Stimulated activated CD4-positive, alpha-beta T cell treated with anti-CD3 and anti-CD28 coated beads, Interleukin-4, amount 100 ng/mL, for 48 hours (primary cell): ENCODE measurements at places on chromosomes 5 and 9.

GRCh38 chr5:69074664-69075521, 18.9 kb upstream of the SLC30A5 start:
- no peak for DNase-seq

DNA sequence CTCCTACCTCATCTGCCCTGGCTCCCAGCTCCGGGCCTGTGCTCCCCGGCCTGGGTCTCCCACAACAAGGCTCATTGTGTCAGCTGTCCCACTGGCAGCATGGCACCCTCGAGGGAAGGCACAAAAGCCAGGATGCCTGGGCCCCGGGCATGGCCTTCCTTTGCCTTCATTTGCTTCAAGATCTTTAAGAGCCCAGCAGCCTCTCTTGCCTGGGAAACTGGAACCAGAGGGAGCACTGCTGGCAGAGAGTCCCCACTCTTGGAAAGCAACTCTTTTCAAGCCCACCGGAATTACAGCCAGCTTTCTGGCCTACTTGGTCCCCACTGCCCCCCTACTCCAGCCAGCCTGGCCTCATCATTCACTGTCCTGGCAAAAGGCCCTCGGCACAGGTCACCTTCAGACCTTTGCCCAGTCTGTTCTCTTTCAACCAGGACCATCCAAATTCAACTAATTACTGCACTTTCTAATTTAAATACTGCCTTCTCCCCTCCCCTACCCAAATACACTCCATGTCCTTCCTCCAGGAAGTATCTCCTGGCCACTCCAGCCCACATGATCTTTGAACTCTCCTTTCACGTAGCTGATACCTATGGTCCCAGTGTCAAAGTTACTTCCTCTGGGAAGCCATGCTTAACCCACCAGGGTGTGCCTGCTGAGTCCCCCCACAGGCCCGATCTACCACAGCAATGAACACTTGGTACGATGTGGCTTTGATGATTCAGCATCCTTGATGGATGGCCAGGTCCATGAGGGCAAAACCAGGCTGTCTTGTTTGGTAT, 8.9 kb downstream of the ZER1 start:
- no peak for DNase-seq

GRCh38 chr5:141855265-141856036, 22.8 kb downstream of the PCDH1 start:
- DNase-seq: no peak

DNA sequence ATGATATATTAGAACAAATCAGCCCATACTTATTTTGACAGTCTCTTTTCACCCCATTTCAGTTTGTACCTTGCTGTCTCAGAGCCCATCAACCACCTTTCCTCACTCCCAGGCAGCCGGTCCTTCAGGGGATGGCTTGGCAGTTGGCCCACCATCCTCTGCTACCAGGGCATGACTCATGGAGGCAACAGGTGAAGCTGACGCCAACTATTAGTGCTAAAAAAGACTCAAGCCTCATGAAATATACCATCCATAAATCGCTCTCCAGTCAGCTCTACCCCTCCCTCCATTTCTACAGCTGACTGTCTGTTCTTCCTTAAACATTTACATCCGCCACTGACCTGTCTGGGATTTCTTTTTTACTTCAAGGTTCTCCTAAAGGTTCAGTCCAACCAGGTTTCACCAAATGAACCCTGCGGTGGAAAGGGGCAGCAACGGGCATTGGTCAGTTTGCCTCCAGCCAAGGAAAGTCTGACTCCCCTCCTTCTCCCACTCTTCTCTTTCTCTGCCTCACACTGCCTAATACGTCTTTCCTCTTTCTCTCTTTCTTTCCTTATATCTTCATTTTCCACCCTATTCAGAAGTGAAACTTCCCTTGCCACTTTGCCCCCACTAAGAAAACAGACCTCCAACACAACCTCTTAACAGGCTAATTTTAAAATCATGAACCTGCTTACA, 439.1 kb downstream of the RAB3C start:
- no peak for DNase-seq

- DNase-seq: no peak
These were observed 24.1 kb downstream of the AHRR start for GRCh38 chr5:345404-346195.

DNA sequence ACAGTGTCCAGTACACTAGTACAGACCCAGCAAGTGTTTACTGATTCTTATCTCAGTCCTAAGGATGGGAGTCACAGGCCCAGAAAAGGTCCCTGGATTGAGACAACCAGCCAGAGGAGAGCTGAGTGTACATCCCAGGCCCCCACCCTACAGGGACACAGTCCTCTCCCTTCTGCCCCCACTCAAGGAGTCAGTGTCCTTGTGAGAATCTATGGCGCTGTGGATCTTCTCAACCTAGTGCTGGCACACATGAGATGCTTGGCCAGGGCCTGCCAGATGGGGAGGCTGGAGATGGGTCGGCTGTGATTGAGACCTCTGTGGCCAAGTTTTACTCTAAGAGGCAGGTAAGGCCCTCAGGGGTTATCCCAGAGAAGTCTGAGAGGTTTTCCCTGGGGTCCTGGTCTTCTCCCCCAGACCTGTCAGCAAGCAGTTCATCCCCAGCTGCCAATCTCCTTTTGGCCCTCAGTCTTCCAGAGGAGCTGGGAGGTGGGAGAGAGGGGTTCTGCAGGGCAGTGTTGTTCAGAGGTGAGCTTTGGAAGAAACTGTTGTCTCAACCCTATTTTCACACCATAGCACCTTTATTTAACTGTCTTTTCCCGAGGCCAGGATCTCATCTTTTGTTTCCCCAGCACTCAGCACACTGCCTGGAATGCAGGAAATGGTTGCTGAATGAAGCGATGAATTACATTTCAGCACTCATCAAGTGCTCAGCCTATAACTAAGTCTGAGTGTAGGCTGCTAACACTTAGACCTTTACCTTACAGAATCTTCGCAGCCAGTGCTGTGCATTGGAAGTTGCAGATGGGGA, 3.2 kb upstream of the NSD1 start:
- DNase-seq: no peak

DNA sequence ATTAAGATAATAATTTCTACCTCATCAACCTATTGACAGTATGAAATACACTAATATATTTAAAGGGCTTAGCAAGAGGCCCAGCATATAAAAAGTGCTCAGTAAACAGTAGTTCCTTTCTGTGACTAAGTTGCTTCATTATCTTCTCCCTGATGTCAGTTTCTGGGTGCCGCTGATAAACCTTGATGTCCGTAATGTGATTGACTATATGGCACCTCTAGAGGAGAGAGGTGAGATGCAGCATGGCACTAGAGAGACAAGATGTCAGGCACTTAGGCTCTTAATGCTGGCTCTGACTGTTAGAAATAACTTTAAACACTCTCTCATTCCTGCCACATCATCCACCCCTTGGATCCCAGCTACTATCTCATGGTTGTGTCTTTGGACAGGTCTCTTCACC, 455.9 kb upstream of the KLF4 start:
- DNase-seq: no peak

DNA sequence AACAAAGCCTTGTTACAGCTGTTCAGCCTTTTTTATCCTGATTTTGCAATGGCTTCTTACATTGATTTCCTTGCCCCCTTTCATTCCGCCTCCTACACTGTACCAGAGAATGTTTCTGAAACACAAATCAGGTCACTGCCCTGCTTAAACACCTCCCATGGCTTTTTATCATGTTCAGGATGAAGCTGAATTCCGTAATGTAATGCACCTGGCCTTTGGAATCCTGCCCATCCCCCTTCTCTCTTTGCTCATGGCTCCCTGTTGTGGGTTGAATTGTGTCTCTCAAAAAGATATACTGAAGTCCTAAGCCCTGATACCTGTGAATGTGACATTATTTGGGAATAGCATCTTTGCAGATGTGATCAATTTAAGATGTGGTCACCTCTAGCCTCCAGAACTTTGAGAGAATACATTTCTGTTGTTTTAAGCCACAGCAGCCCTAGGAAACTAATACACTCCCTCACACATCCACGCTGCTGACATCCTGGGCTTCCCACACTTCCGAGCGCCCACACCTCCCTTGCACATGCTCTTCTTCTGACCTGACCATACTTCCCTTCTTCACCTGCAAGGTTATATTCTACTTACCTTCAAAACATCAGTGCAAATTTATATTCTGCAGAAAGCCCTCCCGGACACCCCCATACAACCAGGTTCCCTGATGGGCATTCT, 101.2 kb downstream of the DNAH5 start:
- DNase-seq: no peak

DNA sequence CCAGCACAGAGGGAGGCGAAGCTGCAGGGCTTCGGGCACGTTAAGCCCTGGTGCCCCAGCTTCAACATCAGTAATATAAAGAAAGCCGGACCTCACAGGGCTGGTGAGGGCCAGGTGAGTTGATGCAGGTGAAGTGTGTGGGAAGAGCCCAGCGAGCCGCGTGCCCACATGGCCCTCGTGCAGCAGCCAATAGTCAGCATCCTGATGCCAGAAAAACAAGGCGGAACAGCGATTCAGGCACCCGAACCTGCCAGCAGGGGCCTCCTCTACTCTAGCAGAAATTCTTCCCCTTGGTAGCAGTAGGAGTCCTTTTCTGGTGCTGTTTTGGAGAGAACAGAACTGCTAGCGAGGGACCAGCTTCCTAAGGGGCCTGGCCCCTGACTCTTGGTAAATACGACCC, 7.8 kb downstream of the MED10 start:
- DNase-seq: no peak

DNA sequence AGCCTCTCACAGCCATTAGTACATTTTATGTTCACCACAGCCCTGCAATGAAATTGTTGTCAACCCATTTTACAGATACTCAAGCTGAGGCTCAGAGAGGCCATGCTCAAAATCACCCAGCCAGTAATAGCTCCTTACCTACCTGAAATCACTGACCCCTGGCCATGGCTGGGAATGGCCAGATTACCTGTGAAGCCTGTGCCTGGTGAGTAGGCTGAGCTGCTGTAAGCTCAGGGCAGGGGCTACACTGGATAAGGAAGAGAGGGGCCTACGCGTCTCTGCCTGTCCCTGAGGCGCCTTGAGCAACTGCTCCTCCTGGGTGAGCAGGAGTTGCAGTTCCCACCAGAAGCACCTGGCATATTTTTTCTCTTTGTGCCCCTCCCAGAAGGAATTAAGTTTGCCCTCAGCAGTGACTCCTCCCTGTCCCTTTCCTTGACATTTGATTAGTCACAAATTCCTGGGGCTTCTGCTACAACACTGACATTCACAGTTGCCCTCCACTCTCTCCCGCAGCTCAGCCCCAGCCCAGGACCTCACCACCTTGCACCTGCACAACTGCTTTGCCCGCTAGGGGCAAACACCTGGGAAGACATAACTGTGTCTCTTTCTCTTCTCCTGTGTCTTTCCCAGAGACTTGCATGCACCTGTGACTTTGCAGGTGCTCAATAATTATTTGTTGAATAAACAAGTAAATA, 5.7 kb downstream of the CLTB start:
- DNase-seq: no peak

GRCh38 chr5:84085387-84086041, 299.2 kb downstream of the EDIL3 start:
- no peak for DNase-seq

GRCh38 chr9:5264219-5264595, 33.0 kb downstream of the INSL4 start:
- DNase-seq: no peak

- DNase-seq: no peak
These were observed 9.9 kb downstream of the TEK start for GRCh38 chr9:27118916-27119315.

GRCh38 chr9:137306066-137306849, 4.2 kb upstream of the NRARP start:
- no peak for DNase-seq
